ENCODE measurements at places on chromosomes 3 and 15.

DNA sequence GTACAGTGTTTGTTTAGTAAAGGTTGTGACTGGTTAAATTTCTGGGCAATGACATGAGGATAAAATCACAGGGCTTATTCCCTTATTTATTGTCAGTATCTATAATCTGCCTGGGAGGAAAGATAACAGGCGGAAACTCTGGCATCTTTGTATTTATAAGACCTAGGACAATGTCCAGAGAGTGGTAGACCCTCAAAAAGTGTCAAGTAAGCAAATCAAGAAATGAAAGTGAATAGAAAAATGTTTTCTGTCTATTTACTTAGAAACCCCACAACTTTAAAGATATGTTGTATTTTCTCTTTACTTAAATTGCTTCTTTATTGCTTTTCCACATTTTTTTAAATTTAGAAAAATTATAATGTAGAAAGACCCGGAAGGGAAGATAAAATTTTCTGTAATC lies 544.6 kb downstream of the EDEM1 start:
- no peak for DNase-seq

DNA sequence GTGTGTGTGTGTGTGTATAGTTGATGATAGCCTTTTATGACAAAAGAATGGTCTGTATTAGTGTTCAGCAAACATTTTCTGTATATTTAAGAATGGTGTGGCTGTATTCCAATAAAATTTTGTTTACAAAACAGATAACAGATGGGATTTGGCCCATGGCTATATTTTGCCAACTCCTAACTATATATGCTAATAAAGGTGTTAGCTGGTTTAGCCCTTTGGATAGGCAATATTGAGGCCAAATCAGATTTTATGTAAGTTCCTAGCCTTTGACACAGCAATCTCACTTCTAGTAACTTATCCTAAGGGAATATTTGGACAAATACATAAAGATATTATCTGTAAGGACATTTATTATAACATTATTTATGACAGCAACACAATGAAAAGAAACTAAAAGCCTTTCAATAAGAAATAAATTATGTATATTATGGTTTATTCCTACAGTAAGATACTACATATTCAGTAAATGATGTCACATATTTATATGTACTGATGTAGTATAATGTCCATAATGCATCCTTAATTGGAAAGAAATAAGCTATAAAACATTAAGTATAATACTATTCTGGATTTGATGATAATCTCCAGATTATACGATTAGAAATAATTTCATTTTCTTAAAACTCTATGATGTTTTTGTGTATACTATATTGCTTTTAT lies 264.0 kb downstream of the RBMS3 start:
- DNase-seq: no peak

GRCh38 chr15:65249641-65250040 lies 37.0 kb downstream of the PARP16 start:
- DNase-seq: no peak

GRCh38 chr3:194086388-194087075 lies 49.4 kb upstream of the HES1 start:
- no peak for DNase-seq

DNA sequence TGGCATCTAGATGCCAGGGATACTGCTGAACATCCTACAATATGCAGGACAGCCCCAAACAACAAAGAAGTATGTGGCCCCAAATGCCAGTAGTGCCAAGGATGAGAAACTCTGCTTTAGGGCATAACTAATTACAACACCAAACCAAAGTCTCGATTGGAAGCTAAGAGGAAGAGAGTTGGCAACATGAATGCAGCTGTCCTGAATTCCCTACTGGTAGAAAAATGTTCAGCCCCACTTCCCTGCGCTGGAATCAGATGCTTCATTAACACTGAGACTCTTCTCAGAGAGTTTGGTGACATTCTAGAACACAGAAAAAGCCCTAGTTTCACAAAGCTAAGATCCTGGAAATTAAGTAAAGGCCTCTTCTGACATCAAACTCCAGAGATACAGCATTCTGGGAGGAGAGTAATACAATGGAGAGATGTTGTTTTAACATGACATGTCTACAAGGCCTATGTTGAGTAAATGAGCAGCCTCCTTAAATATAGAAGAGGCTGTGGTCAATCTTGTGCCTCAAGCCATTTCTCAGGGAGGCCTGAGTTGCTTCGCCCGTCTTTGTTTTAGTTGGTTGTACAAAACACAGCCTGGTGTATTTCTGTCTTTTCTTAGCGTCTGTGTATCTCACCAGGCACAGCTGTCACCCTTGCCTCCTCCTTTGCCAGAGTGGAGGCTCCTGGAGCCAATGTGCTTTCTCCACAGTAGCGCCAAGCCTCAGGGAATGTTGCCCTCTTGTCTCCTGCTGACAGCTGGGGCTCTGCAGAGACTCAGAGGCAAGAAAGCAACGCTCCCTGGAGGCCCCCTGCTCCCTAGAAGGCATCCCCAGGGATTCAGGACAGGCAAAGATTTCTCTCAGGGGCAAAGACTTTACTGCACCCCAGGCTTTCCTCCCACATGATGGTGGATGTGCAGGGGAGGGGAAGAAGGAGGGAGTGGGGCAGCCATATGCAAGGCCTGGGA lies 25.1 kb upstream of the CTNNB1 start:
- no peak for DNase-seq

DNA sequence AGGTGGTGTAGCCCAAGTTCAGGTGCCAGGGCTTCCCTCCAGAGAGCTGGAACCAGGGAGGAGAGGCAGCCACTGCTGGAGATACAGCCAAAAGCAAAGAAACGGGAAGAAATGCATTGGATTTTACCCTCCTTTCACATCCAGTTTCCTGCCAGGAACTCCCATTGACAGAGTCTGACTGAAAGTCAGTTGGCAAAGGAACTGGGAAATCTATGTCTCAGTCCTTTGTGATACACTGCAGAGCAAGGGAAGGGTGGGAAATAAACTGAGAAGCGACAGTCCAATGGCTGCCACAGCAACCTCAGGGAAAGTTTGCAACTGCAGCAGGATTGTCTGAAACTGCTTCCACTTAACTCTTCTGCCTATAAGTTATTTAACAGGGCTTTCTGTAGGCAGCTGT lies 142.6 kb downstream of the SATB1 start:
- DNase-seq: no peak

DNA sequence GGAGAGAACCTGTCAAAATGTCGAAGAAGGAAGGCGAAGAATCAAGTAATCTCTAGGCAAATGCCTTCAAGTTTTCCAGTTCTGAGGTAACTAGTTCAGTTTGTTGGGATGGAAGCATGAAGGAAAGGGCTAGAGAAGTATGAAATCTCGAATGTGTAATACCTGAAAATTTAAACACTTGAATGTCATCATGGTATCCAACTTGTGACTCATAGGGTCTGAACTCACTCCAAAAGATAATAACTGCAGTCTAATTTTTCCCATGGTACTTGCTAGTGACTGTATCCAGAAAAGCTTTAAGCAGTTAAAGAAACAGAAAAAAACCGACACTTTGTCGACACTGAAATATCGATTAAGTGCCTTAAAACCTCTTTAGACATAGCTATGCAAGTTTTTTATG lies 102.9 kb upstream of the CHRM5 start:
- DNase-seq: no peak

- DNase-seq: no peak
These were observed 251.5 kb upstream of the CBLB start for GRCh38 chr3:106120356-106120755.

GRCh38 chr3:126142652-126143051 lies 37.7 kb downstream of the ALDH1L1 start:
- DNase-seq: no peak

DNA sequence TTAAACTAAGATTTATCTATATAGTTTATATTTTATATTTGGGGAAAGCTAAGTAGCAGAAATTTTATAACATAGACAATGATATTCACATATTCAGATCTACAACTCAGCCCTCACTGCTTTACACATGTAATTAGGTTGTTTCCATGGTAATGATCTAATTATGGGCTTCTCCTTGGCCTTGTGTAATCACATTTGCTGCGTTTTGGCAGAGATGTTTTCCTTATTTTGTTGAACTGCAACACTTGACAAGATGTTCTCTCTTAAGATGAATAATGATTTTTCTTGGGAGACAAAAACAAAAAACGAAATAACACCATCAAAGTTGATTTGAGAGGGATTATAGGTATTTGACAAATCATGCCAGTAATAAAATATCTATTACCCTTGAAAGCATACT lies 635.6 kb upstream of the TBL1XR1 start:
- DNase-seq: peak; percentile 29

DNA sequence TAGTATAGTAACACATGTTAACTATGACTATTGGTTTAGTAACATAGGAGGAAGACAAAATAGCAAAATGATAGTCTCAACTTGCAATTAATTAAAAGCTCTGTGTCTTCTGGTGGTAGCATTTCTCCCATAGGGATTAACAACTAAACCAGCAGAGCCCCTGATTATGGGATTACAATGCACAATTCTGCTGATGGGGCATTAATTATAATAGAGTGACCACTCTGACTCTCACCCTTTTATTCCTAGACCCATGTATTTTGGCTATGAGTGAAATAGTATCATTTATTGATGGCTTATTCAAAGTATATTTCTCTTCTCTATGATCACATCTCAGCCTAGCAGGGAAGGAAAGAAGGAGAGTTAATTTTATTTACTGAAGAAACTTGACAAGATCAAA lies 17.5 kb upstream of the GOLGA8B start:
- DNase-seq: no peak

DNA sequence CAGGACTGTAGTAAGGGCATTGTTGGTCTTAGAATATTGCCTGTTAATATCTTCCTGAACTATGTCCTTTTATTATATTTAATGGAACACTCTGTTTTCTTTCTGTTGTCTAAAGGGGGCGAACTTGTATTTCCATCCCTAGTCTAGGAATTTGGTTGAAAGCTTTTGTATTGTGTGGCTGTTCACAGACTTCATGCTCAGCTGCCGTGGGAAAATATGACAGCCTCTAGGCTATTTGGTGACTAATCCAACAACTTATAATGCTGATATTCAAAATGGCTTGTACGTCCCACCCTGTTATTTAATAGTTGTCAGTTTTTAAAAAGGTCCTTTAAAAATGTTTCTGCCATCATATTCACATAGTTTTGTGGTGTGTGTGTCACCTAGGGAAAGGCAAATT lies 202.6 kb downstream of the KLHL25 start:
- DNase-seq: peak; percentile 34

DNA sequence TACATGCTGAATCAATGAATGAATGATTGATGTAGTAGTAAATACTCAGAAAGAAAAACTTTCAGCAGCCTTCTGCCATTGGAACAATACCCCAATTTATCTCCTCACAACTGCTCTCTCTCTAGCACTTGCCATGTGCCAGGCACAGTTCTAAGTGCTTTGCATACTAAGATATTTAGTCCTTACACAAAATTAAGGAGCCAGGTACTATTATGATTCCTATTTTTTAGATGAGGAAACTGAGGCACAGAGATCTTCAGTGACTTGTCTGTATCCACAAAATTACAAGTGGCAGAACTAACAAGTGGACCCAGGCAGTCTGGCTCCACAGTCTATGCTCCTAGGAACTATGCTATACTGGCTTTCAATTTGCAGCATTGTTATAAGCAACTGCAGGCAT lies 279.2 kb downstream of the LSAMP start:
- DNase-seq: no peak

DNA sequence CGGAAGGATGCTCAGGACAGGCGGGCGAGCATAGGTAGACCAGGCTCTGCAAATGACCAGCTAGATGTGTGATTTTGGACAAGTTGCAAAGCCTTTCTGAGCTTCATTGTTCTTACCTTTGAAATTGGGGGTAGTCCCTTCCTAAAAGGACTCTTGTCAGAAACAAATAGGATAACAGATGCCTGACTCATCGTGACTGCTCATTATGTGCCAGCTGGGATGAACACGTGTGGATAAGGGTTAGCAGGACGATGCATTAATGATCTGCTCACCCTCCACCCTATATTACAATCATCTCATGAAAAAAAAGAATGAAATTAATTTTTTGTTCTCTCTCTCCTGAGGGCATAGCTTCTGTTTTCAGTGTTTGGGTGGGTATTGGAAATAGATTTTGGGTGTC lies 223.4 kb downstream of the NR2F2 start:
- DNase-seq: no peak

GRCh38 chr15:38688761-38689160 lies 124.1 kb upstream of the RASGRP1 start:
- DNase-seq: no peak

- DNase-seq: no peak
These were observed 1377.2 kb upstream of the CADM2 start for GRCh38 chr3:83581546-83581945.

DNA sequence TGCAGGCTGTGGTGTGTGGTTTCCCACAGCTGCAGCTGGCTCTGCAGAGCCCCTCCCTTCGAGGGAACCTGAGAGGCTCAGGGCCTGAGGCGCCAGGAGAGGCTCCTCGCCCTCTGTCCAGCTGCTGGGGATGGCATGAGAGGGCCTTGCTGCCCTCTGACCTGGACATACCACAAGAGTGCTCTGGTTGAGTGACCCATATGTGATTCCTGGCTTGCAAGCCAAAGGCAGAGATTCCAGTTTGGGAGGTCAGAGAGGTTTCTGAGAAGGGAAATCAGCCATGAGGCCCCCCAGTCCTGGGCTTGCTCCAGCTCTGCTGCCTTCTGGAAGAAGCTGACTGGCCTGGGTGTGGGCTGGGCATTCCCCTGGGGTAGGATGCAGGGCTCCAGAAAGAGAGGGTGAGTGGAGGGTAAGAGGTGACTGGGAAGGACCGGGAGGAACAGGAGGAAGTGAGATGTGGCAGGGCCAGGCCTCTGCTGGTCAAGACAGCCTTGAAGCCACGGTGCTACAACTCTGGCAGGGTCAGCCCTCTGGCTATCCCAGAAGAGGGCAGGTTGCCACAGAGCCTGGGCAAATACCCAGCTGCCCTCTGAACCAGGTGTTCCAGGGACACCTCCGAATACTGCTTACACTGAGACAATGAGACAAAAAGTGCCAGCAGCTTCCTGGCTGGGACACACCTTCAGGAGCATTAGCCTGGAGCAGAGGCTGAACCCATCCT lies 16.0 kb upstream of the SRP14 start:
- DNase-seq: no peak

DNA sequence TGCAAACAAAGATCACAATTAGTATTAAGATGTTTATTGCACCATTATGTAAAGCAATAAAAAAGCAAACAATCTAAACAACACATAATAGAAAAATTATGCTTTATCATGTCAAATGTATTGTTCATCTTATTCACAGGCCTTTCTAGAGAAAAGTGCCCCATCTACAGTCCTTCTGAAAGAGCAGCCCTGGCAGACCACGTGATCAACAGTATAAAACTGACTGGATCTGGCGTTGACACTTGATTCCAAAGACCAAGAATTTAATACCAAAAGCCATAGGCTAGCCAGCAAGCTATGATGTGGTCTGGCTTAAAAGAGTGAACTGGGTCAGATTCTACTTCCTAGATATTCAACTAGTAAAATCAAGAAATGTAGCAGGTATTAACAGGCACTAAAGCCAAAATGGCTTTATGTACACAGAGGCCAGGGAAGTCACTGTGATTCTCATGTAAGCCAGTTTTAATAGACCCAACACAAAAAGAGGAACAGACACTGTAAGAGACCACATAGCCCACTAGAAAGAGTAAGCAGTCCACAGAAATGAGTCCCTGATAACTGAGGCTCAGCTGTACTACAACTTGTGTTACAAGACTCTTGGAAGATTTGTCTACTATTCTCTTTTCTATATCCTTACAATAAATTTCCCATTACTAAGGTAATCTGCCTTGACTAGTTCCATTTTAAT lies 32.5 kb downstream of the DMXL2 start:
- no peak for DNase-seq

- no peak for DNase-seq
These were observed 31.2 kb downstream of the BCHE start for GRCh38 chr3:165805946-165806561.
